Non-pigmented ciliary epithelial cell (primary cell): ENCODE measurements at places on chromosomes 12 and 14.
A peak's percentile ranks its signal among the peaks of the same experiment; 100 is the strongest.

DNA sequence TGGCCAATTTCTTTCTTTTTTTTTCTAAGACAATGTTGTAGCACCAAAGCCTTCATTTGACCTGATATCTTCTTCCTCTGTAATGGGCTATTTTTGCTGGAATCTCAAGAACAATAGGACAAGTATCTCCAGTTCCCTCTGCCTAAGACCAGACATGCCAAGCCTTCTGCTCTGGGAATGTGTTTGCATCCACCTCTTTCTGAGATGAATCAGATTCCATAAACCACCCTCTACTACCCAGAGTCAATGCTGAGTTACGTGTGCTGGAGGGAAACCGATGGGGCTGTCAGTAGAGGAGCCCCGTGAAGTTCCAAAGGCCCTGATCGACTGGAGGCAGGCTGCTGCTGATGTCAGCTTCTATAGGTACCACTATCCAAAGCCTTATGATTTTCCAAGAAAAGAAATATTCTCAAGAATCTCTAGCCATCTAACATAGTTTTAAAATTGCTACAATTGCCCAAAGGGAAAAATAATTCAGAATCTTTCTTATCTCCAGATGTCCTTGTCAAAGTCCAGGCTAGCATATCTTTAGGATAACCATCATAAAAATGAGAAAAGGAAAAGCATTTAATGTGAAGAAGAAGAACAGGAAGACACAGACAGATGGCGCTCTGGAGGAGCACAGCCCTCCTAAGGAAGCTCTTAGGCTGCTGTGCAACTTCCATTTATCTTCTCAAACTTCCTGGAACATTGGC lies 101.9 kb downstream of the SLC8A3 start:
- DNase-seq, result peak; percentile 31

GRCh38 chr14:94355191-94355794 lies 32.2 kb upstream of the SERPINA6 start:
- peak; percentile 18 for DNase-seq

GRCh38 chr14:102316338-102316742 lies 3.2 kb upstream of the ZNF839 start:
- no peak for DNase-seq

- DNase-seq, result no peak
Measured at GRCh38 chr12:23611320-23611719, 338.1 kb downstream of the SOX5 start.

DNA sequence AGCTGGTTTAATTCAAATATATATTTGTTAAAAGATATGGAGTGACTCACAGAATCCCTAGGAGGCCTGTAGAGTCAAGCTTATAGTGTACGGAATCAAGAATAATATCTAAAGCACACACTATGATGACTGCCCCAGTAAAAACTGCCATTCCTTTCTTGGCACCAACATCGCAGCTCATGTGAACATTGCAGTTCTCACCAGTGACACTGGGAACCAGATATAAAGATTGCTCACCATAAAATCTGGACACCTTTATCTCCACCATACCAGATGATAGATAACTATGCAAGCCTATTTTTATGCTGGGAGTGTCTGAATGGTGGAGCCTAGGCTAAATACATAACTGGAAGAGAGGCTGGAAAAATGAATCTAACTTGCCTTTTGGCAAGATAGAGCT lies 463.9 kb upstream of the TBX3 start:
- DNase-seq, result no peak

GRCh38 chr12:132972374-132972773 lies 13.8 kb upstream of the ZNF26 start:
- DNase-seq, result no peak

DNA sequence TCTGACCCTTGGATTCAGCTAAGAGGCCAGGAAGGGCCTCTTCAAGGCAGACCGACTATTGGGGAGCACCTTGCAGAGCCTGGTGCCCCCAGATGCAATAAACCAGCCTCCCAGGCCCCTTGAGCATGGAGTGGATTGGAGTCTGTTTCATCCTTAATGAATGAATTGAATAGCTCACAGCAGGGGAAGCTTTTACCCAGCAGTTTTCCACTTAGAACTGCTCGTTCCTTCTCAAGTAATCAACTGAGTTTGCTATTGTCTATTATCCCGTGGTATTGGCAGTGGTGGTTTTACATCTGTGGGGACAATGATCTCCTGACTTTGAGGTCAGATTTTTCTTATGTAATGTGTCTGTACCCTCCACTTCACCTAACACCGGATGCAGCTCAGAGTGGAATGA lies 197.6 kb downstream of the AACS start:
- DNase-seq, result no peak

DNA sequence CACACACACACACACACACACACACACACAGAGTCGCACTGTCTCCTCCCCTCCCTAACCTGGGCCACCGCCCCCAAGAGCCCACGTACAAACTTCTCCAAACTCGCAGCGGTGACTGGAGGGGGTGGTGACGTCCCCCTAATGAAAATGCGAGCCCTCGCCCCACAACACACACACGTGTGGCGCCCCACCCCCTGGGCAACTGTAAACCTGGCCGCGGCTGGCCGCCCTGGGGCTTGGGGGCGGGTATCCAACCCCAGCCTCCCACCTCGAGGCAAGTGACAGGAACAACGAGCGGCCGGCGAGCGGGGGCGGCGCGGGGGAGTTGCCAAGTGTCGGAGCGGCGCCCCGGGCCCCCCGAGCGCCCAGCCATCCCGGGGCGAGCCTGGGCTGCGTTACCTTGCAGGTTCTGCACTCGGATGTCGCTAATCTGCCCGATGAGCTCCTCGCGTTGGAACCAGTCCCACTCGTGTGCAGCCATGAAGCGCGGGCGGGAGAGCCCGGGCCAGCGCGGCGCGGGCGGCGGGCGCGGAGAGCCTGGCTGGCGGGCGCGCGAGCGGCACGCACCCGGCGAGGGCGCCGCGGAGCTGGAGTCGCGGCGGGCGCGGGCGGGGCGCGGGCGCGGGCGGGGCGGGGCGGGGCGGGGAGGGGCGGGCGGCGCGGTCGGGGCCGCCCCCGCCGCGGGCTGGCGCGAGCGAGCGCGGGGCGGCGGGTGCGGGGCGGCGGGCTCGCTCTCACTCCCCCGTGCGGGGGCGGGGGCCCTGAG lies at the start of gene CLMN:
CLMN (minus strand) TSS at position 597 of the 766 bp plus-strand sequence; CDS start at position 481, 116 bp downstream.
- no peak for DNase-seq

GRCh38 chr12:109919456-109919855 lies 19.4 kb downstream of the TCHP start:
- no peak for DNase-seq

DNA sequence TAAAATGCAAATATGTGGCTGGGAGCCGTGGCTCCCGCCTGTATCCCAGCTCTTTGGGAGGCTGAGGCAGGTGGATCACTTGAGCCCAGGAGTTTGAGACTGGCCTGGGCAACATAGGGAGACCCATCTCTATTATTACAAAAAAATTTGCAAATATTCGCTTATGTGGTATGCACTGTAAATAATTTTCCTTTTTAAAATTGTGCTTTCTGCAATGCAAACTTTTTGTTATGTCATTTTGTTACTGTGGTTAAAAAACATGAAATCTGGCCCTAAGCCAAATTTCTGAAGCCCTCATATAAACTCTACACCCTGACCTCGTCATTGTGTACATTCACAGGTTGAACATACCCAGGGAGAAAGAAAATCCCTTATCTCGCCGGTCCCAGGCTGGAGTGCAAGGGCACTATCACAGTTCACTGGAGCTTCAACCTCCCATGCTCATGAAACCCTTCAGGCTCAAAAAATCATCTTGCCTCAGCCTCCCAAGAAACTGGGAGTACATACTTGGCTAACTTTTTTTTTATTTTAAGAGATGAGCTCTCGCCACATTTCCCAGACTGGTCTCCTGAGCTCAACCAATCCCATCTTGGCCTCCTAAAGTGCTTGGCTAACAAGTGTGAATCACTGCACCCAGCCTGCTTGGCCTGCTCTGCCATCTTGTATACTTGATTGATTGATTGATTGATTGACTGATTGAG lies 24.7 kb downstream of the TRAPPC6B start:
- no peak for DNase-seq

DNA sequence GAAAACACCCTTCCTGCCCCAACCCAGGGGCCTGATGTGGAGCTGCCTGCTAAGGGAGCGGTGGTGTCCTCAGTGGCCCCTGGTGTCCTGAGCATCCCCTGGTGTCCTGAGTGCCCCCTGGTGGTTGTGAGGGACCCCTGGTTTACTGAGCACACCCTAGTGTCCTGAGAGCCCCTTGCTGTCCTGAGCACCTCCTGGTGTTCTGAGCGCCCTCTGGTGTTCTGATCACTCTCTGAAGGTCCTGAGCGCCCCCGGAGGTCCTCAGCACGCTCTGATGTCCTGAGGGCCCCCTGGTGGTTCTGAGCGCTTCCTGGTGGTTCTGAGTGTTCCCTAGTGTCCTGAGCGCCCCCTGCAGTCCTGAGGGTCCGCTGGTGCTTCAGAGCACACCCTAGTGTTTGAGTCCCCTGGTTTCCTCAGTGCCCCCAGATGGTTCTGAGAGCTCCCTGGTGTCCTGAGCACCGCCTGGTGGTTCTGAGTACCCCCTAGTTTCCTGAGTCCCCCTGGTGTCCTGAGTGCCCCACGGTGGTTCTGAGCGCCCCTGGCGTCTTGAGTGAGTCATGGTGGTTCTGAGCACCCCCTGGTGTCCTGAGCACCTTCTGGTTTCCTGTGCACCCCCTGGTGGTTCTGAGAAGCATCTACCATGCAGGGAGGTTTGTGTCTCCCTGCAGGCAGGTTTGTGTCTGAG lies 1004.2 kb downstream of the TMEM121 start:
- no peak for DNase-seq

DNA sequence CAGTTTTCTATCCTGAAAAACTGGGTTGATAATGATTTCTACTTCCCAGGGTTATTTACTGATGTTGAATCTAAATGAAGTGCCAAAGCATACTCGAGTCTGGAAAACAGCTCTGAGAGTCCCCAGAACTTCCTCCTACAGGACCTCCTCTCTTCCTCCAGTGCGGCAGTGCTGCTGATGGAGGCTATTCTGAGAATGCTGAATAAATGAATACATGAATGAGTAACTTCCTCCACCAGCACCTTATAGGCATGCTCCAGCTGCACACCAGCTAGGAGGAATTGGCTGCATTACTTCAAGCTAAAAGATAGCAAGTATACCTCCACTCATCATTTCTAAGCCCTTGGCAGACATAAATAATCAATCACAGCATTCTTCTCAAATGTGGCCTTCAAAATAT lies 448.8 kb upstream of the CCDC196 start:
- no peak for DNase-seq

DNA sequence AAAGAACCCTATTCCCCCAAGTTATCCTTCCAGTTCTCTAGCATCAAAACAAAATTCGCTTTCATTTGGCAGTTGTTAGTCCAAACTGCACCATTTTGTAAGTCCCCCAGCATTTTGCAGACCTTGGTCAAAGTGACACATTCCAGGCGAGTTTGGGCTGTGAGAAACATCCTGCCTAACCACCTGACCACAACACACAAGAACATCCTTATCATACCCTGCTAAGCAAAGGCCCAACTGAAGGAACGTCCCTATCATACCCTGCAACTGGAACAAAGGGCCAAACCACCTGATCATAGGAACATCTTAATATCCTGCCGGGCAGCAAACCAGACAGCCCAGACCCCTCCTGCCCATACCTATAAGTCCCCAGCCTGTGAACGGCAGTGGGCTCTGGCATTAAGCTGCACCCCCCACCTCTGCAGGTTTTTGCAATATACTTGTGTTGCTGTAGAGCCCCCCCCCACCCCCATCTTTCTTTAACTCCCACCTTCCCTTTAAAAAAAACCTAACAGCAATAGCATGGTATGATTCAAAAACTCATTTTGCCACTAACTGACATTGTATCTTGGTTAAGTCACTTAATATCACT lies 2.7 kb downstream of the PCNX4 start:
- peak; percentile 68 for DNase-seq

- DNase-seq, result no peak
Measured at GRCh38 chr12:24561411-24561871, 387.5 kb downstream of the BCAT1 start.

DNA sequence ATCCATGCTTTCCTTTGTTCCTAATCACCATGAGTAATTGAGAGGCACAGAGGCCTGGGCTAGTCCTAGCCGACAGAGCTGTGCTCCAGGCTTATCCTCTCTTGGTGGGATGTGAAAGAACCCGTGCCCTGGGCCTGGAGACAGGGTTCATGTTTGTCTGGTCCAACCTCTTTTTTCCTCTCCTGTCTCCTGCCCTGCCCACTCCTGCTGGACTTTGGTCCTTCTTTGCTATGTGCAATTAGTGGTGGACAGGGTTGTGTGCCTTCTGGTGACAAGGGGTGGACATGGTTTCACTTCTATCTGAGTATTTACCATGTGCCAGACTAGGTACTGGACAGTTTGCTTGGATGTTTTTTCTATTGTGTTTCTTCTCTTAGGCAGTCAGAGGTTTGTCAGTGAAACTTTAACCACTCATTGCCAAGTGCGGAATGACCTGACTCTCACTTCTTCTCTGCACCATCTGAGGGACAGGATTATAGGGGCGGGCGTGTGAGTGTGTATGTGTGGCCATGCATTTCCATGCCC lies 126.1 kb downstream of the SMOC1 start:
- DNase-seq, result no peak

- no peak for DNase-seq
Measured at GRCh38 chr14:20553024-20553423, 7.8 kb downstream of the RNASE9 start.

DNA sequence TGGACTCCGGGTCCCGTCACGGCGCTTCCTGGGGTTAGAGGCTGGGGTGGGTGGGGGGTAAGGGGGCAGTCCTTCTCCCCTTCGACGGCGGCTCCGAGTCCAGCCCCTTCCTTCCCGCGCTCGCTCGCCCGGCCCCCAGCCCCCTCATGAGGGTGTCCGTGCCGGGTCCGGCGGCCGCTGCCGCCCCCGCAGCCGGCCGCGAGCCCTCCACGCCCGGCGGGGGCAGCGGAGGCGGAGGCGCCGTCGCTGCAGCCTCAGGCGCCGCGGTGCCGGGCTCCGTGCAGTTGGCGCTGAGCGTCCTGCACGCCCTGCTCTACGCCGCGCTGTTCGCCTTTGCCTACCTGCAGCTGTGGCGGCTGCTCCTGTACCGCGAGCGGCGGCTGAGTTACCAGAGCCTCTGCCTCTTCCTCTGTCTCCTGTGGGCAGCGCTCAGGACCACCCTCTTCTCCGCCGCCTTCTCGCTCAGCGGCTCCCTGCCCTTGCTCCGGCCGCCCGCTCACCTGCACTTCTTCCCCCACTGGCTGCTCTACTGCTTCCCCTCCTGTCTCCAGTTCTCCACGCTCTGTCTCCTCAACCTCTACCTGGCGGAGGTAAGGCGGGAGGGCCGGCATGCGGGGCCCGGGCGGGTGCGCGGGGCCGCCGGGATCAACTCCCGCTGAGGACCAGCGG lies 500 bp downstream of the GPR137C start:
- DNase-seq, result no peak

- no peak for DNase-seq
Measured at GRCh38 chr12:61098031-61098580, 1162.1 kb upstream of the USP15 start.

DNA sequence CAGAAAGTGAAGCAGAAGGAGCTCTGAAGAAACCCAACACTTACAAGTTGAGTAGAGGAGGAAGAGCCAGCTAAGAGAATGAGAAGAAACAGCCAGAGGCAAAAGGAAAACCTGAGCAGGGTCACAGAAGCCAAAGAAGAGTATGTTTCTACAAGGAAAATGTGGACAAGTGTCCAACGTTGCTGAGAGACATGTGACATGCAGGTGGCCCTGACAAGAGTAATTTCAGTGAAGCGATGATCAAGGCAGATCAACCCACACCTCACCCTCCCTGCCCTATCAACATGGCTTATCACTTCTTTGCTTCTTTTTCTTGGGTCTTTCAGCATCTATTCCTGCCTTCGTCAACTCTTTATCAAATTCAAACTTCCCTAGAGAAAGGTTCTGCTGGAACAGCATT lies 68.3 kb downstream of the PPP2R5E start:
- DNase-seq, result no peak
